Naive thymus-derived CD4-positive, alpha-beta T cell (primary cell): ENCODE measurements at places on chromosomes 2 and 18. TPM values are rescaled to one million over a fixed set of nuclear protein-coding genes. Genes with fewer than 3 reads are reported as not detected.

EIPR1 gene
- 40.2 TPM for polyA plus RNA-seq

EGR4 gene
- polyA plus RNA-seq, result not detected

KLHL29 gene
- polyA plus RNA-seq, result 0.71 TPM

GRCh38 chr18:13696961-13697360 lies 29.4 kb downstream of the FAM210A start:
- no peak for DNase-seq

CSRNP3 gene
- polyA plus RNA-seq, result not detected
